Stimulated activated CD8-positive, alpha-beta memory T cell treated with anti-CD3 and anti-CD28 coated beads, Interleukin-4, amount 100 ng/mL, for 1 hour (primary cell): ENCODE measurements at places on chromosomes 4 and X.

DNA sequence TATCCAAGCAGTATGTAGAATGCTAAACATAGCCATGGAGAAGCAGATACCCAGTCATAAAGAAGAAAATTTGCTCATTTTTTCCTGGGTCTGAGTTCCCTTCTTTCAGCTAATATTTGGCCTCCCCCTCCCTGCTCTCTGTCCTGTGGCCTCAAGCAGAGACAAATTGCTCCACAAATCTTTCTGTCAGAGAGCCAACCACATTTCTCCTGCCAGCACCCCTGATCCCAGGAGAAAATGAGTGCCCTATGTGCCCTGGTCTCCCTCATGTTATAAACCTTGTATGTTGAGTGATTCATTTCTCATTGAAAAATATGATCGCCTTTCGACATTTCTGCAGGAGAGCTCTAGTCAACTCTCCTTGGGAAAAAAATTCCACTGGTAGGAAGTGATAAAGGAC, 82.0 kb downstream of the TMEM156 start:
- no peak for DNase-seq

DNA sequence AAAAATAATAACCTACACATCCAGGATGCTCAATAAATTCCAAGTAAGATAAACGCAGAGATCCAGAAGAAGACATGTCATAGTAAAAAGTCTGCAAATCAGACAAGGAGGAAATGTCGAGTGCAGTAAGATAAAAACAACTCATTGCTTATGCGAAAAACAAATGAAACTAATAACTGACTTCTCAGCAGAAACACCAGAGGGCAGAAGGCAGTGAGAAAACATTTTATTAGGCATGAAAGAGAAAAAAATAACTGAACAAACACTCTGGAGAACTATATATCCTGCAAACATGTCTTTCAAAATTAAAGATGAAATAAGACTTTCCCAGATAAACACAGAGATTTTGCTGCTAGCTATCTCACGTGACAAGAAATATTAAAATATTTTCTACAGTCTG, 201.3 kb upstream of the CTSO start:
- DNase-seq = no peak

- DNase-seq = no peak
Measured at GRCh38 chrX:43500996-43501694, 155.0 kb upstream of the MAOA start.

DNA sequence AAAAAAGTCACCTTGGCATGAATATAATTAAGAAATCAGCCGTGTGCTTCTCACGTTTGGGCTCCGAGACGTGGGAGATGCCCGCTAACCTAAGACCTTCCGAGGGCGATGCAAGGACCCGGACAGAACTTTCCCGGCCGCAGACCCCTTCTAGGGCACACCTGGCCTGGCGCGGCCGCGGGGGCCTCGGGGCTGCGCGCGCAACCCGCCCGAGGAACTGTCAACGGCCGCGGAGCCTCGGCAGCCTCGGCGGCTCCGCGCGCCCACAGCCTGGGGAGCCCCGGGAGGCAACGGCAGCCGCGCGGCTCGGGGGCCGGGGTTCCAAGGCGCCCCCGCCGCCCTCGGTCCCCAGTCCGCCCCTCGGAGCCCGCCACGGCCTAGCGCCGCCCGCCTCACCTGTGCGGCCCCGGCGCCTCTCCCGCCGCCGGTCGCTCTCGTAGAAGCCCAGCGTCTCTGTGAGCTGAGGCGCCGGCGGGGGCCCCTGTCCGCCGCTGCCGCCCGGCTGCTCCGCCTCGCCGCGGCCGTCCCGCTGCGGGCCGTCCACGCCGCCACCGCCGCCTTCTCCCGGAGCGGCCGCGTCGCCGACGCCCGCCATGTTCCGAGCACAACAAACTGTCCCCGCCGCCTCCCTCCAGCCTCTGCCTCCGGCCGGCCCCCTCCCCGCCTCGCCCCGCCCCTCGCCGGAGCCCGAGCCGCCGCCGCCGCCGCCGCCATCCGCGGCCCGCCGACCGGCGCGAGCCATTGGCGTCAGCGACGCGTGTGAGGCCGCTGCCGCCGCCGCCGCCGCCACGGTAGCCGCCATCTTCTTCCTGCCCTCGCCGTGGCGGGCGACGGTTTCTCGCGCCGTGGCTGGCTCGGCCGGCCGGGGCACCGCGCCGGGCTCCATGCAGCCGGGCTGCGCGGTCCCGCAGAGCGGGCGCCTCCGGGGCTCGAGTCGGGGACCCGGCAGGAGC, at the start of gene TAPT1:
TAPT1 (minus strand) TSS at position 609 of the 953 bp plus-strand sequence; CDS start at position 595, 14 bp downstream.
- peak; percentile 38 for DNase-seq

GRCh38 chr4:37588150-37588549, 98.0 kb downstream of the RELL1 start:
- no peak for DNase-seq

DNA sequence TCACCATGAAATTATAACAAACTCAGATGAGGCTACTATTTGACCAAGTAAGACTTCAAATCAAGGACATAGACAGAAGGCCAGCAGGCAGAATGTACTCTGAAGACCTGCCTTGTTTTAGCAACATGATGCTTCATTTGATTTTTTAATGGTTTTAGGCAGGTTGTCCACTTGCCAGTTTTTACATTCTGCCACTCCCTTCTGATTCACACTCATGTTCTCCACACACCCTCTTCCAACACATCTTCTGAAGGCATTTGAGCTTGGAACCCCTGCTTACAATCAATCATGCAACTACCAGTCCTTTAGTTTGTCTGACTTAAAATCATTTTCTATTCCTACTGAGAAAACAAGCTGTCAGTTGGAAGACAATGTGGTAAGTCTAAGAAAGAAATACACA, 114.9 kb upstream of the SMIM31 start:
- no peak for DNase-seq

GRCh38 chrX:105098201-105098600, 122.3 kb downstream of the TEX13A start:
- no peak for DNase-seq

- no peak for DNase-seq
Measured at GRCh38 chrX:152806035-152806434, 24.5 kb downstream of the CETN2 start.
